A172 (cell line): ENCODE measurements at places on chromosomes 6 and 20.

DNA sequence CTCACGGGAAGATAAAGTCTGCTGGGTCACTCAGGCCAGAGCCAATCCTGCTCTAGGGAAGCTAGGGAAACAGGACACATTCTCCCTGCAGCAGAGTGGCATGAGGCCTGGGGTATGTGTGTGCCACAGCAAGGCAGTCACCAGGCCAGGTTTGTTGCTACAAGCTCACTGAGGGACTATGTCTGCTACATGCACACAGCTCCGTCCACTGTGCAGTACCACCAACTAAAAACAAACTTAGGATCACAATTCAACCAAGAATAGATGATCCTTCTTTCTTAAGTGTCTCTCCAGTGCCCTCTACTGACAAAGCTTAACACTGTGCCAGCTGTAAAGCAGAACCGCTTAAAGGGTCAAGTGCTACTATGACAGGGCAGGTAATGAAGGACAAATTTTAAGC is 192.5 kb downstream of the PTPRK start:
- no peak for DNase-seq

GRCh38 chr6:127833336-127833735 is 67.5 kb downstream of the THEMIS start:
- DNase-seq: no peak

DNA sequence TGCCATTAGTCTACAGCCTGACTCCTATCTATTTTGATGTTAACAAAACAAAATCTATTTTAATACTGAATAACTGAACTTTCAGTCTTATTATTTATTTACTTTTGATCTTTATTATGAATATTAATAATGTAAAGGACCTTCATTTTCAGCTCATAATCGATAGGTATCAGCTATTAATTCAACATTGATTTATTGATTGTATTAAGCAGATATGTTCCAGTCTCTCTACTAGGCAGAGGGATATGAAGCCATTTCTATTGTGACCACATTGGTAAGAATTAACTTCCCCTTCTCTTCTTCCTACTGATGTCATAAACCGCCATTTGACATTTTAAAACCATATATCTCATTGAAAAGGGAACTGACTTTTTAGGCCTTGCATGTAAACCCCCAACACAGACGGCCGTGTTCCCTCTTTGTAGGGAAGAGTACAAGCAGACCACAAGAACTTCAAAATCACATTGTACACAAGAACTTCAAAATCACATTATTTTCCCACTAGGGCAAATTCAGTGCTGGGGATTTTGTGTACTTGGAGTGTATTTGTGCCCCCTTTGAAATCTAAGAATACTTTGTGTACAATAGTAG is 69.5 kb upstream of the FABP7 start:
- no peak for DNase-seq

DNA sequence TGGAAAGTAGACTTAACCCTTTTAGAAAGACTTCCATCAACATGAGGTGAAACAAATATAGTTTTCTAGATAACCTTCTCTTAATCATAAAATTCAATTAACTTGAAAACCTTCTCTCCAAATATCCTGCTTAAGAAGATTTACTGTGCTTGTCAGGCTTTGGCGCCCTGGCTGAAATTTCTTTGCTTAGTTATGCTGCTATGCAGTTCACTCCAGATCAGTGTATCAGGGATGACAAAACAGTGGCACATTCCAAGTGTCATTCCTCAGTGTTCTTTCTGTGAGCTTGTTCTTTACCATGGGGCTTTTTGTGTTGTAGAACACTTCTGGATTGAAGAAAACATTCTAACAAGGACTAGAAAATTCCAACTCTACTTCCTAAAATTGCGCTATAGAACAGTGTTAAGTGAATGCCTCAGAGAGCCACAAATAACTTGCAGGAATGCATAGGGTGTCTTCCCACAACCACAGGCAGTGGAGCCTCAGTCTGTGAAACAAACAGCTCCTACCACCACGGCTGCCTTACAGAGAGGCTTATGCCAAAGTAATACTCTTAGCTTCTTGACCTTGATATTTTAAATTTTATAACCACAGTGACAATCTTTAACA is 443.6 kb downstream of the CDC5L start:
- no peak for DNase-seq

DNA sequence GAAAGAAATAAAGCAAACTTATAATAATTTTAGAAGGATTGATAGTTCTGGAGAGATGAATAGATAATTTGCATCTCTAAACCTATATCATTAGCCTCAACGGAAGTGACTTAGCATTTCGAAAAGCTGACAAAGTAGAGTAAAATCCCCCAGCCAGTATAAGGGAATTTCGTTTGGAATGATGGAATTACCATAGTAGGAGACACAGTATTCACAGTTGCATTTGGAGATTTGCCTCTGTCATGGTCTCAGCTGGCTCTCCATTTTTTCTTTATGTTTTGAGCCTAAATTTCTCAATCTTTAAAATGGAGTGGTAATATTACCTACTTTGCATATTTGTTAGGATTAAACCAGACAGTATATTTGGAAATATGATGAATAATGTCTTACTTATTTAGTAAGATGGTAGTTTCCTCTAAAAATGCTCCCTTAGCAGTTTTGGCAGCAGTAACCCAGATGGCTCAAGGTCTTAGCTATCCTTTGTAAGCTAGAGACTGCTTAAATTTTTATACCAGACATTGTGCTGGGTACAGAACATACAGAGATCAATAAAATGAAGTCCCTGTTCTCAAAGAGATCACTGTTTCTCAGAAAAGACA is 58.2 kb downstream of the SMAP1 start:
- no peak for DNase-seq

- DNase-seq: peak; percentile 66
These were observed 115.4 kb downstream of the FRK start for GRCh38 chr6:115945306-115945705.

DNA sequence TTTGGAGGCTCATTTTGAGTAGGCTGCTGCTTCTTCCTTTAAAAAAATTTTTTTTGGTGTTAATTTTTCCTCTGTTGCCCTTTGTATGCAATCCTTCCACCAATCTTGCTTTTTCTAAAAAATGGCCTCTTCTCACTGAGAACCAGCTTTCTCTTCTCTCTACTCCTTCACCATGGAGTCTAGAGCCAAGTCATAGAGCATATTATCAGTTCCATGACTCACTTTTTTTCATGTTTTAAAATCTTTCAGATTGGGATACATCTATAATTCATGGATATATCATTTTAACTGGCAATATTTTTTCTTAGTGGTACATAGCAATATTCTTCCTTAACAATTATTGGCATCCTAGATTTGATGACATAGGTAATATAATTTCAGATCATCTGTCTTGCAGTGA is 62.7 kb downstream of the SLX4IP start:
- DNase-seq: no peak

DNA sequence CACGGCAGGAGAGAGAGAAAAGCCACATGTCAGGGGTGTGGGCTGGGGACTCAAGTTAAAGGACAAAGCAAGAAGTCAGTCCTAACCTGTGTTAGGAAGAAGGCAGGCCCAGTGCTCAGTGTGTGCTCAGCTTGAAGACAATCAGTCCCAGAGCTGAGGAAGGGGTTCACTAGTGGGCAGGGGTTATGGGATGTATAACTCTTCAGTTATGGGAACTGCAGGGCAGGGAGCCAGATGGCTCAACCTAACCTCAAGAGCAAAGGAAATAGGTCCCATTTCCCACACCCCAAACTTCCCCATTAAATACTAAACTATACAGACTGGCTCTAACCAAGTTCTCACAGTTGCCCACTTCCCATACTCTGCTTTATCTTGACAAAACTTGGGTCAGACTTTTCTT is 7.4 kb upstream of the SSTR4 start:
- DNase-seq: no peak

DNA sequence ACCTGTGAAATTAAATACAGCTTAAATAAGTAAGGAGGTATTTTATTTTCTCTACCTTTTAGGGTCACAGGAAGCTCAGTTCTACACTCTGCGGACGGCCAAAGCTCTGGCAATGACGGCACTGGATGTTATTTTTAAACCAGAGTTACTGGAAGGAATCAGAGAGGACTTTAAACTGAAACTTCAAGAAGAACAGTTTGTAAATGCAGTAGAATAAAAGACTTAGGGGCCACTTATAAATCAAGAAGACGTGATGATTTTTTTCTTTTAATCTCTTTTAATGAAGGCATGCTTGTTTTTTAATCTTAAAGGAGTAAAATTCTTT is 16.2 kb downstream of the PM20D2 start:
- no peak for DNase-seq

DNA sequence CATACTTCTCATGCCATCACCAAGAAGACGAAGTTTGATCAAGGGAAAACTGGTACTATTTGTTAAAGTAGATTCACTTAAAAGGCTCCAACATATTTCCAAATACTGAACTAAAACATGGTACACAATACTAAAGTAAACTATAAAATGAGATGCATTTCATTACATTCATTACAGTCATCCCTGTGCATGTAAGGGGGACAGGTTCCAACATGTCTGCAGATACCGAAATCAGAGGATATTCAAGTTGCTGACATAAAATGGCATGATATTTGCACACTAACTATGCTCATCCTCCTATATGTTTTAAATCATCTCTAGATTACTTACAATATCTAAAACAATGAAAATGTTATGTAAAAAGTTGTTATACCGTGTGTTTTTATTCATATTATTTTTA is 893.9 kb upstream of the MANEA start:
- DNase-seq: no peak

- peak; percentile 21 for DNase-seq
These were observed 2.0 kb upstream of the PLCG1 start for GRCh38 chr20:41135187-41135887.

- DNase-seq: no peak
These were observed 70.2 kb upstream of the ADGRF1 start for GRCh38 chr6:47112317-47112716.

DNA sequence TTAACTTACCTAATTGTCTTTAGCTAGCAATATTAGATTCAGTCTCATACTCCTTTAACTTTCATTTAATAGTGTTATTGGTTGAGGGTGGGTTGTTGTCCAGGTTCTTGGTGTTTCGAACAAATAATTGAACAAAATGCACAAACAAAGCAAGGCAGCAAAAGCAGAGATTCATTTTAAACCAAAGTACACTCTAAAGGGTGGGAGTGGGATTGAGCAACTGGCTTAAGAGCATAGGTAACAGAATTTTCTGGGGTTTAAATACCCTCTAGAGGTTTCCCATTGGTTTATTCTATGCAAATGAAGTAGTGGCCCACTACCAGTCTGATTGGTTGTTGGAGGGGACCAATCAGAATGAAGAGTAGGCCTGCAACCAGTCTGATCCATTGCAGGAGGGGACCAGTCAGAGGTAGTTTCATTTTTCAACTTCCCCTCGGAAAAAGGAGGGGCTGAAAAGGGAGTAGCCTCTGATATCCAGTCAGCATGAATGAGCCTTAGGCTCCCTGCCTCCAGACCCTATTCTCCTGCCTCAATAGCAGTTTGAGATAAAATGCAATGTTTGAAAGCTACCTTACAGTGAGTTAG is 26.3 kb upstream of the RAB23 start:
- peak; percentile 31 for DNase-seq

DNA sequence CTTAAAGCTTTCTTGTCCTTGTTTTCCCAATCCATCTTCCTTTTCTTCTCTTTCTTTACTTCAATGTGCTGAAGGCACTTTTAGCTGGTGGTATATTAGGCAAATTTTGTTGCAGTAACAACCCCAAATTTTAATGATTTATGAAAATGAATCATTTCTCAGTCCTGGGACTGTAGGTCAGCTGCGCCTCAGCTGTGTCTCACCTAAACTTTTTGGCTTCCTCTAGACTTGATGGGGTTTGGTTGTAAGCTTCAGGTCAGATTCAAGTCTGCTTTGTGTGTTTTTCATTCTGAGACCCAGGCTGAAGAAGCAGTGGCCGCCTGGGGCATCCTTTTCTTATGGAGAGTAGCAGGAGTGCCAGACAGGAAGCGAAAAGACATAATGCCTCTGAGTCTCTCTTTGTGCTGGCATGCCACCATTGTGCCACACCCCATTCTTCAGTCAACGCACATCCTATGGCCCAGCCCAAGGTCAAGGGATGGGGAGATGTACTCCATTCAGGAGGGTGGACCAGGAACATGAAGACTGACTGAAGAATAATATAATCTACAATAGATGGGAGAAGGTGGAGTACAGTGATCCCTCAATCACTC is 28.9 kb upstream of the CD83 start:
- DNase-seq: peak; percentile 50

- no peak for DNase-seq
These were observed 44.9 kb downstream of the REPS1 start for GRCh38 chr6:138943089-138943625.

- DNase-seq: no peak
These were observed 105.1 kb downstream of the IRF4 start for GRCh38 chr6:496649-497048.

- DNase-seq: no peak
These were observed 102.4 kb downstream of the TNFRSF21 start for GRCh38 chr6:47207261-47207660.

DNA sequence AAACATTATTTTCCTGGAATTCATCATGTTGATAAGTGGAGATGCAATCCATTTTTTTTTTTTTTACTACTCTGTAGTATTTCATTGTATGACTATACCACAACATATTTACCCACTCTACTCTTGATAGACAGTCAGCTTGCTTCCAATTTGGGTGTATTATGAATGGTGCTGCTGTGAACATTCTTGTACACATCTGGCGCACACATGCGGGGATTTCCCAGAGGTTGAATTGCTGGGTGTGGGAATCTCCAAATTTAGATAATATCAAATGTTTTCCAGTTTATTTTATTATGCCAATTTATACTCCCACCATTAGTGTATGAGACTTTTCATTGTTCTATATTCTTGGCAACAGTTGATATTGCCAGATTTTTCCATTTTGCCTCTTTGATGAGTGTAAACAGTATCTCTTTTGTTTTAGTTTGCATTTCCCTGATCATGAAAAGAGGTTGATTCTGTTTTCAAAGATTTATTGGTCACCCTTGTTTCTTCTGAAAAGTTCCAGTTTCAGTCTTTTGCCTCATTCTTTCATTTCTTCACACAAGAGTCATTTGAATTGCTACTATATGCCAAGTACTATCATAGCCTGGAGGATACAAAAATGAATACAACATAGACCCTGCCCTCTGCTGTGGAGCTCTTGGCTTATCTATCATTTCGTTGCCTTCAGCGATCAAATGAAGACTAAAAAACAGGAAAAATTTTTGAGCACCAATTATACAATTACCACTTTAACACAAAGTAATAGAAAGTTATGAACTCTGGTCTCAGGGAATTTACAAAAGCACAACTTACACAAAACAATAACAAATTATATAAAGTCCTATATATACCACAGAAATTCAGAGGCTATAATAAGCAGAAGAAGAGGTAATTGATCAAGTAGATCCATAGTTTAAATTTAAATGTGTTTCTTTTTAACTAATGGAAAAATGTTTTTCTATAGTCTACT is 17.1 kb upstream of the NCOA7 start:
- no peak for DNase-seq

- DNase-seq: no peak
These were observed 74.0 kb upstream of the SAMD5 start for GRCh38 chr6:147434516-147434915.

GRCh38 chr6:135537741-135538301 is 40.3 kb upstream of the AHI1 start:
- peak; percentile 43 for DNase-seq

GRCh38 chr6:136822046-136822375 is 381 bp upstream of the PEX7 start:
- no peak for DNase-seq
